Stimulated activated CD8-positive, alpha-beta memory T cell treated with anti-CD3 and anti-CD28 coated beads, Interleukin-2, amount 100 ng/mL, for 1 hour (primary cell): ENCODE measurements at places on chromosomes 7 and 10.

GRCh38 chr10:132562177-132562915, 24.8 kb downstream of the INPP5A start:
- DNase-seq, result no peak

- DNase-seq, result no peak
These were observed 224.1 kb downstream of the DOCK4 start for GRCh38 chr7:111982133-111982532.

DNA sequence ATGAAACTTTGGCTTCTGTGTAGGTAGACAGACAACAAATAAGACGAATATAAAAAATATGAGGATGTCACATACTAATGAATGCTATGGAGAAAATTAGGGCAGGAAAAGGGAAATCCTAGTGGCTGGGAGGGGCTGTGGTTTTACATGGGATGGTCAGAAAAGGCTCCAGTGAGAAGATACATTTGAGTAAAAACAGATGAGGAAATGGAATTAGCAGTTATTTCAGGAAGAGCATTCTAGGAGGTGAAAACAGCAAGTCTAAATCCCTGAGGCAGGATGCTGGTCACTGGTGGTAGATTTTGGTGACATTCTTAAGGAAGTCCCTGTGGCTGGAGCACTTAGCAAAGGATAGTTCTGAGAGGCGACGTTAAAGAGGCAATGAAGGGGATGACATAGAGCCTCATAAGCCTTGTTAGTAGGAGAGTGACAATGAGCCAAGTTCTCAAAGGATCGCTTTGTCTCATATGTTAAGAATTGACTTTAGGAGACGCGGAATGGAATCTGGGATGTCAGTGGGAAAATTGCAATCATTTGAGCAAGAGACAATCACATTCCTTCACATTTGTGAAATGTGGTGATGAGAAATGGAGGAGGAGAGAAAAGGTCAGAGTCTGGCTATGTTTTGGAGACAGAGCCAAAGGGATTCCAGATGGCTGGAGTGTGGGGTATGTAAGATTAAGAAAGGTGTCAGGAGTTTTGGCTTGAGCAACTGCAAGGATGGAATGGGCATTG, 384.7 kb upstream of the FZD8 start:
- no peak for DNase-seq

- no peak for DNase-seq
These were observed 110.0 kb downstream of the SORBS1 start for GRCh38 chr10:95451150-95451549.

- DNase-seq, result no peak
These were observed 295.2 kb downstream of the GATA3 start for GRCh38 chr10:8349610-8350249.
